ENCODE measurements at places on chromosomes 16 and 17. TPM values are rescaled to one million over a fixed set of nuclear protein-coding genes. Genes with fewer than 3 reads are reported as not detected.
A peak's percentile ranks its signal among the peaks of the same experiment; 100 is the strongest.

The DNAH2 gene
- 0.95 TPM for total RNA-seq

DNA sequence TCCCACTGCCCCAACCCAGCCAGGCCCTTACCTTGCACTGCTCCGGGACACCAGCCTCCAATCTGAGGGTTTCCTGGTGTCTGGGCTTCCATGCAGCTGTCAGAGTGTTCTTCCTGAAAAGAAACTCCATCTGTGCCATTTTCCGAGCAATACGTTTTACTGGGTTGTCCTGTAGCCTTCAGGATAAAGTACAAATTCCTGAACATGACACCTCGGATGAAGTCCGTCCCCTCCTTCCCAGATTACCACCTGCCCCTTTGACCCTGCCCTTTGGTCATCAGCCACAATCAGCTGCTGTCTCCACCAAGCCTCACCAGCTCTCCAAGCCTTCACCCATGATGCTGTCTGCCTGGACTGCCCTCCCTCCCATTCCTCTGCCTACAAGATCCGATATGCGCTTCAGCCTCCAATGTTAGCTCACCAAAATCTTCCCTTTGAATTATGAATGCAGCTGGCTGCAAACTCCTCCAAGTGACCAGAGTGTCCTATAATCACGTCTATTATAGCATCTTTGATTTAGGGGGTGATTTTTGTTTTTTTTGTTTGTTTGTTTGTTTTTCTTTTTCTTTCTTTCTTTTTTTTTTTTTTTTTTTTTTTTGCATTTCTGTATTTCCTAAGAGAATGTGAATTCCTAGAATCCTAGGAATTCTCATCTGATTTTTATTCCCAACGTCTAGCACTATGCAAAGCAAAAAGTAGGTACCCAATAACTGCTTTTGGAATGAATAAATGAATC is 60.6 kb upstream of the KIFC3 start:
- peak; percentile 13 for DNase-seq

DNA sequence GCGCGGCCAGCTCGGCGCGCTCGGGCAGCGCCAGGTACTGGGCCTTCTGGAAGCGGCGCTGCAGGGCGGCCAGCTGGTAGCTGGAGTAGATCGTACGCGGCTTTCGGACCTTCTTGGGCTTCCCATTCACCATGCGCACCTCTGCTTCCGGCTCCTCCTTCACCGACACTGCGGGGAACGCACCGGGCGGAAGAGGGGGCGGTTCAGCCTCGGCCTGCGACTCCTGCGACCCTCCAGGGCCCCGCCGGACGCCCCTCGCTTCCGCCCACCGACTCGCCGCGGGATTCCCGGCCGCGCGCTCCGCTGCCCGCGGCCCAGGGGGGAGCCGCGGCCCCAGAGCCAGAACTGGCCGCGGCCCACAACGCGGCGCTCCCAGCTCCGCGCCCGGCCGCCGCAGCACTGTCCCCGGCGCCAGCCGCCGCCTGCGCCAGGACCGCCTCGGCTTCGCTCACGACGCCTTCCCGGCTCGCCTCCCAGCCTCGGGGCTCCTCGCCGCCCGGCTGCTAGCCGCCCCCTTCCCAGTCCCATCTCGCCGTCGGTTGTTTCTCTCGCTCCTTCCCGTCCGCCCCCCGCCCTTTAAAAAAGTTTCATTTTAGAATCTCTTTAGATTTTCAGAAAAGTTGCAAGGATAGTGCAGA is 1.5 kb downstream of the DLX3 start:
- no peak for DNase-seq

- no peak for DNase-seq
Observed at GRCh38 chr17:52827526-52827925, 669.0 kb upstream of the CA10 start.

The FNDC8 gene
- total RNA-seq: not detected

The TBC1D3H gene
- total RNA-seq: not detected

DNA sequence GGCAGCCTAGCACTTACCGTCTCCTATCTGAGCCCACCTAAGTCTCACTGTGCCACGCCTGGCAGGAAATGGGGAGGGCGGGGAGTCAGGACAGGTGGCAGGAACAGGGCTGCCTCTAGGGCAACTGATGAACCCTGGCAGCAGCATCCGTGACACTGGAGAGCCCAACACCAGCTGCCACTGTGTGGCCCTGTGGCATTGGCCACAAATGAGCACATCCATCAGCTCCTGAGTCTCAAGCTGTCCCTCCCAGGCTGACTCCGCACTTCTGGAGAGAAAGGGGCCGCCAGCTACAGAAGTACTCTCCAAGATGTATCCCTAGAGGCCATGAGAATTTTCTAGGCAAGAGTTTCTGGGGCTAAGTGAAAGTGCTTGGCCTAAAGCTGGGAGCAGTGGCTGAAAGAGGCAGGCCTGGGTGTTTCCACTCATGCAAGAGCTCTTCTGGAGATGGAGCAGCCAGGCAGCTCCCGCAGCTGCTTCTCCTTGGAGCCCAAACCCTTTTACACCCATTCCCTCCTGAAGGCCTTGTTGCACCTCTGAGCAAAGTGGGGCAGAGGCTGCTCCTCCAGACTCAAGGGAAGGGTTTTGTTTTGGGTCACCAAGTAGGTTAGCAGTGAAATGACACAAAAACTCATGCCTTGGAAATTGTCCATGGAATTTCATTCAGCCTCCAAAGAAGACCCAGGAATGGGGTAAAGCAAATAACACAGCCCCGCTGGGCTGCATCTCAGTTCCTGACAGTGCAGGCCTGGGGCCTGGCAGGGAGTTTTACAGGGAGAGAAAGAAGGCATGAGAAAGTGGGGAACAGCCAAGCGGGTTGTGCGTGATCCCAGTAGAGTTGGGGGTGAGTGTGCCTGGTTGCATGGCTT is 25.8 kb downstream of the PEMT start:
- DNase-seq: no peak

DNA sequence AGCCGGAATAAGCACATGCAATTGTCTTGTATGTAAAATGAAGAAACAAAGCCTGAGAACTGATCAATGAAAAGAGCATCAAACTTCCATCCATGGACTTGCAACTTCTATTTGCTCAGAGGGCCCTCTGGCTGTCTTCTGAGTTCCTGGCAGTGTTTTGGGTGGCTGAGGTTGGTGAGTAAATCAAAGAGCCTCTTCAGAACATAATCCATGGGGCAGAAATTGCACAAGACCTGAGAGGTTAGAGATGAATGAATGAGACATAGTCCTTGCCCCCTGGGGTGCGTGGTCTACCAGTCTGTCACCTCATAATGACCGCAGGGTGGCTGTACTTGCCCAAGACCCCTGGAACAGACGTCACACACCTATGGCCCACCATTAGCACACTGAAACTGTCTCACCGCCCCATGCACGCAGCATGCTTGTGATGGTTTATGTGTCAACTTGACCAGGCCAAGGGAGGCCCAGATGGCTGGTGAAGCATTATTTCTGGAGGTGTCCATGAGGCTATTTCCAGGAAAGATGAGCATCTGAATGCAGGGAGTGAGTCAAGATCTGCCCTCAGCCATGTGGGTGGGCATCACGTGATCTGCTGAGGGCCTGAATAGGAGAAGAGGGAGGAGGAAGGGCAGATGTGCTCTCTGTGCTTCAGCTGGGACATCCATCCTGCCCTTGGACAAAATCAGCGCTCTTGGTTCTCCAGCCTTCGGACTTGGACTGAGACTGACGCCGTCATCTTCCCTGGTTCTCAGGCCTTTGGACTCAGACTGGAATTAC is 8.3 kb downstream of the PIK3R6 start:
- no peak for DNase-seq

The OSGIN1 gene
- 22.4 TPM for total RNA-seq

GRCh38 chr16:12011565-12011964 is 35.0 kb downstream of the SNX29 start:
- no peak for DNase-seq

GRCh38 chr16:11689031-11689840 is 21.0 kb downstream of the SNN start:
- no peak for DNase-seq

DNA sequence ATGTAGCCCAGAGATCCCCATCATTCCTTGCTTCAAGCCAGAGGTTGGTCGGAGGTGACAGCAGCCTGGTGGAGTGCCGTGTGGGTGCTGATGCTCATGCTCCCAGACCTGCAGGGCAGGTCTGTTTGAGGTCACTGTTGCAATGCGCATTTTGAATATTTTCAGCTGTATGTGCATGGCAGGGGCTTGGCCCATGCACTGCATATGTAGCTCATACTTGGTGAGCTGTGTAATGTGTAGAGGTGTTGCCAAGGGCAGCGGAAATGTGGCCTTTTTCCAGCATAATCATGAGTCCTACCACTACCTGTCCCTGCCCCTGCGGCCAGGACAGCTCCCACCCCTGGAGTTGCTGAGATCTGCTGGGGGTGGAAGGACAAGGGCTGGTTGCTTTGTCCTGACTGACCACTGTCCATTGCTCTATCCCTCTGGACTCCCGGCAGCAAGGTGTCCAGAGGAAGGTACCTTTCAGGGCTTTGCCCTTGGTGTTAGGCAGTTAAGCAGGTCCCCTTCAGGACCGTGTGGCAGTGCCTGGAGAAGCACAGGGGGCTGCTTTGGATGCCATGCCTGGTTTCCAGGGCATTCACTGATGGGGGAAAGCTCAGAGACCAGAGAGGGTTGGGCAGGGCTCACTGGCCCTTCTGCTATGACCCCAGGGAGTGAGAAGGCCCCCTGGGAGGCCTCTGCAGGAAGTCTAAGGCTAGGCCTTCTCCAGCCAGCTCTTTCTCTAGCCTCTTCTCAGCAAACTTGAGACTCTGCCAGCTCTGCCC is 215.2 kb downstream of the NTN1 start:
- DNase-seq: no peak

The ZPBP2 gene
- total RNA-seq: not detected
